ENCODE measurements at places on chromosomes 3 and 15.

- no peak for DNase-seq
Observed at GRCh38 chr3:196603683-196604082, 35.2 kb downstream of the FBXO45 start.

DNA sequence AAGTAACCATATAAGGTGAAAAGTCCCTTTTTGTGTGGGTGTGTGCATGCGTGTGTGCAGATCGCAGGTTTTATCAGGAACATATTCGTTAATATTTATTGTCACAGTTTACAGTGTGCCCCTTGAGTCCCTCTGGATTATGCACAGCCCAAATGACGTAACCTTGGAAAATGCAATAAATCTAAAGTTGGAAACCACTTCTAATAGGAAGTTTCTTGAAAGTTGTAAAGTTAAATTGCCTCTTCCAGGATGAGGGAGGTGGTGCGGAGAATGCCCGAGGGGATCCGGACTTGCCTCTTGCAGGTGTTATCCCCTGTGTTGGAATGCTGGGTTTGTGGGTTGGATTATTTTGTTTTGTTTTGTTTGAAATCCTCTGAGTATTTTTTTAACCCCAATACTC lies 143.3 kb downstream of the CMSS1 start:
- DNase-seq: no peak

GRCh38 chr15:94099574-94099960 lies 131.8 kb upstream of the MCTP2 start:
- no peak for DNase-seq

DNA sequence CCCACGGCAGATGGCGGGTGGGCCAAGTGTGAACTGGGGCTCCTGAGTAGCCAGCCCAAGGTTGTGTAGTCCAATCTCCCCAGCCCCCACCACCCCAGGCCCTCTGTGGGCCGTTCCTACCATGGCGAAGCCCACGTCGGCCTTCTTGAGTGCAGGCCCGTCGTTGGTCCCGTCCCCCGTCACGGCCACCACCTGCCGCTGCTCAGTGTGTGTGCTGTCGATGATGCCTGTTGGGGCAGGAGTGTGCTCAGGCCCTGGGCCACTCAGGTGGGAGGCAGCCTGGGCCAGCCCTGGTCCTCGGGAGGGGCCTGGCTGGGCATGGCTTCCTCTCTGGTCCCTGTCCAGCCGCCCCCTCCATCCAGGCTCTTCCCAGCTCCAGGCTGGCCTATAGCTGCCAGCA lies 25.0 kb upstream of the SEC13 start:
- no peak for DNase-seq

- no peak for DNase-seq
Observed at GRCh38 chr15:74311734-74312444, 55.6 kb downstream of the CYP11A1 start.

DNA sequence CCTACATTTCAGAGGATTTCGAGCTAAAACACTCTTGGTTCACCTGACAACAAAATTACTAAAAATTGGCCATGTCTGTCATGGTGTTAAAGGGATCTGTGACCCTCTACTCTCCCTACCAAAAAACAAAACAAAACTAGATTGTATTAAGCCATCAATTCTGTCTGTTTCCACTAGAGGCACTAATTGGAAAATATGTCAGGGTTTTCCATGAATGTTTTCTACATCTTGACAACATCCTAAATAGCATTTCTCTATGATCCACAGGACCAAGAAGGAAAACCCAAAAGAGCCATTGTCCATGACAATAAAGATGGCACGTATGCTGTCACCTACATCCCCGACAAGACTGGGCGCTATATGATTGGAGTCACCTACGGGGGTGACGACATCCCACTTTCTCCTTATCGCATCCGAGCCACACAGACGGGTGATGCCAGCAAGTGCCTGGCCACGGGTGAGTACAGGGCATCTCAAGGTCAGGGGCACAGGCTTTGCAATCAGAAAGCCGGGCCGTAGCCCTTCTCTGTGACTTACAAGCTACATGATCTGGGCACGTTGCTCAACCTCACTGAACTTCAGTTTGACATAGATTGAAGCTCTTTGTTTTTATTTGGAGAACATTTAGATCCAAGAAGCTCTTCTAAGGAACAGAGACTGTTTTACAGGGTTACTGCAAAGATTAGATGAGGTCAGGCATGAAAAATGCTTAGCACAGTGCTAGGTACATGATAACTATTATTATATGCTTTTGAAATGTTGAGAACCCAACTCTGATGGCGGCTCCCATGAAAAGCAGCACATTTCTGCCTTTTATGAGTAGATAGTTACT lies 74.8 kb downstream of the DNASE1L3 start:
- no peak for DNase-seq

DNA sequence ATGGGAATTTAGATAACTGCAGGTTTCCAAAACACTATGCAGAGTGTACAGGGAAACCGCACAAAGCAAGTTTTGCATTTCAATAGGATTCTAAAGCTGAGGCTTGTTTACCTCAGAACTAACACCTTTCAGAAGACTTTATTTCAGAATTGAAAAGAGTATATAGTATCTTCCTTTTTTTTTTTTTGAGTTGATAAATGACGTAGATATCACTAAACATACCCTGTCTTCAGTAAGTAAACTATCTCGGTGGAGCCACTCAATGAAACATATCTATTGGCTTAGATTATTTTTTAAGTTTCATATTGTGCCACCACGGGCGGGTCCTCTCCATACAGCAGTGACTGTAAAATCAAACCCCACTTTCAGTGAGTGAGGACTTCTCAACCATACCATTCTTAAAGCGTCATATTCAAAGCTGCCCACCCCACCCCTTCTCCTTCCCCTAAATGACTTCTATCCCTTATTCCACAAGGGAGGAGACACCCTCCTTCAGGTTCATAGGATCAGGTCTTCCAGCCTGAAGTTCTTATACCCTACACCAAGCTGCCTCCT lies 2.0 kb upstream of the TBL1XR1 start:
- no peak for DNase-seq

- no peak for DNase-seq
Observed at GRCh38 chr3:187361835-187362234, 6.3 kb upstream of the RTP4 start.
